Stimulated activated CD8-positive, alpha-beta memory T cell treated with anti-CD3 and anti-CD28 coated beads, Interleukin-4, amount 100 ng/mL, for 1 hour (primary cell): ENCODE measurements at places on chromosomes 6 and 20.

GRCh38 chr20:44264287-44264686 lies 17.2 kb downstream of the GDAP1L1 start:
- DNase-seq = no peak

- no peak for DNase-seq
Measured at GRCh38 chr6:25703005-25703404, 51.0 kb downstream of the SCGN start.

- DNase-seq = no peak
Measured at GRCh38 chr20:13690943-13691342, 52.2 kb upstream of the TASP1 start.

GRCh38 chr20:51938559-51939258 lies 136.4 kb upstream of the SALL4 start:
- DNase-seq = no peak

- DNase-seq = no peak
Measured at GRCh38 chr6:108621117-108621516, 60.4 kb downstream of the FOXO3 start.
